ENCODE measurements at places on chromosomes 5 and 9. TPM values are rescaled to one million over a fixed set of nuclear protein-coding genes. Genes with fewer than 3 reads are reported as not detected.

DNA sequence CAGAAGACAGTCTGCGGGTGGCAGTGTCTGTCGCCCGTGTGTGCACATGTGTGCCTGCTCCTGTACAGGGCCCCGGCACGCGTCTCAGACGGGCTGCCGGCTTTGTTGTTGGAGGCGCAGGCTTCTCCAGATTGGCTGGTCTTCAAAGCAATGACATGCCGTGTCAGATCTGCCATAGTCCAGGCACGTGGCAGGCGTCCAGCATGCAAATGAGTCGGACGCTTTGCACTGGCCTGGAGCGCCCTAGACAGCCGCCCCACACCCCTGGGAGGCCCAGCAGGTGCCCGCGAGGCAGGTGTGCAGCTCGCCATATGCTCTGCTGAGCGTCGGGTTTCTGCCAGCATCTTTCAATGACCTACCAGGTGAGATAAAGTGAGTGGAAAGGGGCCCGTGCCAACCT lies 71.5 kb downstream of the GADD45G start:
- H3K4me3 ChIP-seq = no peak overlapping the region
- no peak for DNase-seq
- H3K36me3 ChIP-seq = no peaks in the 10 kb centered on the region
- H3K27me3 ChIP-seq = no peaks in the 10 kb centered on the region
- H3K4me1 ChIP-seq = peaks cover 10% of the 10 kb centered on the region

GRCh38 chr5:150999704-151000442 lies 20.5 kb upstream of the GPX3 start:
- no peak for DNase-seq
- no peaks in the 10 kb centered on the region for H3K27me3 ChIP-seq
- H3K36me3 ChIP-seq = no peaks in the 10 kb centered on the region
- no peak overlapping the region for H3K27ac ChIP-seq

DNA sequence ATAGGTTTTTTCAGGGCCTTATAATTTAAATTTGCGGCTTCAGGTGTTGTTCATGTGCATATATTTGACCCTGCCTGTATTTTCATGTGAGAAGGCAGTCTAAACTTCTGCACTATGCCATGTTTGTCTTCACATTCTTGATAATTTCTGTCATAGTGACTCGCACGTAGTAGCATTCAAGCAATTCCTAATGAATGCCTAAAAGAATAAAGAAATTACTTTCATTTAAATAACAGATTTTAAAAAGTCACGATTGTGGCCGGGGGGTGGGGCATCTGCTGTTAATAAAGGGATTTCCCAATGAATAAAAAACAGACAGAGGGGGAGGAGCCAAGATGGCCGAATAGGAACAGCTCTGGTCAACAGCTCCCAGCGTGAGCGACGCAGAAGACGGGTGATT lies 318.0 kb downstream of the ADAMTS6 start:
- no peak overlapping the region for H3K4me3 ChIP-seq
- no peaks in the 10 kb centered on the region for H3K36me3 ChIP-seq
- no peaks in the 10 kb centered on the region for H3K27me3 ChIP-seq
- no peaks in the 10 kb centered on the region for H3K4me1 ChIP-seq
- DNase-seq = no peak

GRCh38 chr5:128035689-128036088 lies 47.9 kb upstream of the SLC12A2 start:
- no peak for DNase-seq
- no peaks in the 10 kb centered on the region for H3K4me1 ChIP-seq

DNA sequence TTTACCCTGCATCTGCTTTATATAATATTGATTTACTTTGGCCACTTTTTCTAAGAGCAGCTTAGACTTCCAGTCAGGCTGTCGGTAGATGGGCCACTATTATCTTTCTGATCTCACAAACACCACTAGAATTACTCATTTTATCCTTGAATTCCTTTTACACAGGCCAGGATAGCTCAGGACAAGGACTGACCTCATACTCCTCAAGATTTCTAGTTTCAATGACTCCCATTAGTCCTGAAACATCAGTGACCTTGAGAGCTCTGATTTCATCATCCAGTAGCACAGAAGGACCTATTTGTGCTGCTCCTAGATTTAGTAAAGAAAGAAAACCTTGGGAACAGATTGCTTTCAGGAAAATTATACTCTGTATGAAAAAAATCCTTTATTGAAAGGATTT lies 727.9 kb upstream of the PTPRD start:
- H3K4me3 ChIP-seq = no peak overlapping the region
- H3K4me1 ChIP-seq = no peaks in the 10 kb centered on the region
- no peak overlapping the region for H3K27ac ChIP-seq
- DNase-seq = no peak
- H3K36me3 ChIP-seq = no peaks in the 10 kb centered on the region

DNA sequence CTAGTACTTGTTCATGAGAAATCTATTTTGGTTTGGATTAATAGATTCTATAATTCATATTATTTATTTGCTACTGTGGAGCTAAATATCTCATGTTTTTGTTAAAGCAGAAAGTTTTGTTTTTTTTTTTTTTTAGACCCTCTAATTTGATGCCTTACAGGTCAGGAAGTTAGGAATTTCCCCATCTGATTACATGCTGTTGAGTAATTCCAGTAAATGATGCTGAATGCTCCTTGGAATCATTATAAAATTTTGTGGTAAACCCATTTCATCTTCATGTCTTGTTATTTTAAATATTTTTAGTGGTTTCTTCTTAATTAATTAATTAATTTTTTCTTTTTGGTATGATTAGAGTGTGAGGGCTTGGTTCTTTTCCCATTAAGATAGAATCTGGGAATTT lies 35.6 kb downstream of the NNT start:
- H3K4me1 ChIP-seq = peaks cover 32% of the 10 kb centered on the region
- H3K4me3 ChIP-seq = no peak overlapping the region
- H3K27me3 ChIP-seq = no peaks in the 10 kb centered on the region
- H3K27ac ChIP-seq = no peak overlapping the region
- no peak for DNase-seq
- H3K36me3 ChIP-seq = no peaks in the 10 kb centered on the region

GRCh38 chr9:121226175-121226574 lies 24.5 kb upstream of the RAB14 start:
- no peaks in the 10 kb centered on the region for H3K27me3 ChIP-seq
- no peak for DNase-seq
- H3K4me1 ChIP-seq = no peaks in the 10 kb centered on the region
- no peaks in the 10 kb centered on the region for H3K36me3 ChIP-seq

DNA sequence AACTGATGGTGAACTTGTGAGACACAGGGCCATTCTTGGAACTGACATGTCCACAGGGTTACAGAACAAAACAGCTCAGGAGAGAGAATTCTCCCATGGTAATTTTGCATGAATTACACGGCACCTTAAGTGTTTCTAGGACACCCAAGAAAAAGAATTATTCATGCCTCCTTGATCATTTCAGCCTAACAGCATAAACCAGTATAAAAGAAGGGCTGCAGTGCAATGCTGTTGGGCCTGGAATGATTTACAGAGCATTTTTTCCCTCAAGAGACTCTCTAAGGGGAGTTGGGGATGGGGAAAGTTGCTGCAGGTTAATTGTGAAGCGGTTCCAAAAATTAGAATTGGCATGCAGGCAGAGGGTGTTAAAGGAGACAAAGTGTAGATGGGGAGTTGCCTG lies 136.4 kb upstream of the FBXL7 start:
- no peaks in the 10 kb centered on the region for H3K27me3 ChIP-seq
- DNase-seq = no peak
- peaks cover under 1% of the 10 kb centered on the region for H3K4me1 ChIP-seq

DNA sequence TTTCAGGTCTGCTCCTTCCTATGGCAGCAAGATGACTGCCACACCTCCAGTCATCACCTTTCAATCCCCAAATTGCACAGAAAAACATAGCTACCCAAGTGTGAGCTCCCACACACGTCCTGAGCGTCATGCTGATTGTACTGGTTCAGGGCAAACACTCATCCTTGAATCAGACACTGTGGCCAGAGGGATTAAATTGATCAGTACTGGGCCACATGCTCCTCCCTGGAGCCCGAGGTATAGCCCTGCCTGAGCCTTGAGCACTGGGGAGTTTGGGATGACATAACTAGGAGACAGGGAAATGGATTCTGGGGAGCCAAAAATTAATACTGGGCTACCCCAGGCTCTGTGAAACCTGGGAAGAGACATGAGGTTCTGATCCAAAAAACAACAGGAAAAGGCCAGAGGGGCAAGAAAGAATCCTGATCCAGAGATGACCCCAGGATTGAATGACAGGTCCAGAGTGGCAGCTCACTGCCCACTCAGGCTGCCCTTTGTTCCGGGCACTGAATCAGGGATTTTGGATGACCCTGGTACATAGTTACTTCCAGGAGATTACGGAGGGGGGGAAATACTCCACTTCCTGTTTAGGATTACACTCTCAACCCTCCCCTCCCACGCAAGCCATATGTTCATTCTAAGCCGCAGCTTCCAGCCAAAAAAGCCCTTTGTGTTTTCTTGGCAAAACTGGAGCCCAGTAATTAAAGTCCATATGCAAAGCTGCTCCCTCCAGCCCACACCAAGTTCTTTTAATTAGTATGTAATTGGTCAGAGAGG lies 141.6 kb upstream of the SPRY4 start:
- H3K27ac ChIP-seq = peak overlapping the region; percentile 0
- no peaks in the 10 kb centered on the region for H3K36me3 ChIP-seq
- no peak overlapping the region for H3K4me3 ChIP-seq
- H3K27me3 ChIP-seq = no peaks in the 10 kb centered on the region
- peaks cover 6% of the 10 kb centered on the region for H3K4me1 ChIP-seq
- DNase-seq = no peak

GRCh38 chr9:78040726-78041125 lies 9.1 kb upstream of the GNAQ start:
- no peaks in the 10 kb centered on the region for H3K27me3 ChIP-seq
- no peak overlapping the region for H3K4me3 ChIP-seq

GRCh38 chr5:132362086-132362485 lies 7.4 kb upstream of the SLC22A5 start:
- H3K4me1 ChIP-seq = no peaks in the 10 kb centered on the region
- no peak for DNase-seq
- no peak overlapping the region for H3K4me3 ChIP-seq
- H3K36me3 ChIP-seq = peaks cover 9% of the 10 kb centered on the region

GRCh38 chr9:69248005-69248404 lies 73.9 kb downstream of the TJP2 start:
- H3K27ac ChIP-seq = no peak overlapping the region
- peaks cover 2% of the 10 kb centered on the region for H3K36me3 ChIP-seq
- no peak for DNase-seq
- no peaks in the 10 kb centered on the region for H3K27me3 ChIP-seq
- no peak overlapping the region for H3K4me3 ChIP-seq

GRCh38 chr5:179793468-179794139 lies at the start of gene LTC4S:
Gene LTC4S (plus strand): TSS chr5:179793986. CDS start chr5:179794081, 95 bp downstream.
- H3K4me1 ChIP-seq = peaks cover 43% of the 10 kb centered on the region
- no peak within 1 kb of the TSS for H3K4me3 ChIP-seq
- H3K27ac ChIP-seq = peak within 1 kb of the TSS; percentile 51
- H3K27me3 ChIP-seq = no peaks in the 10 kb centered on the region
- no peak for DNase-seq
- H3K36me3 ChIP-seq = peaks cover 9% of the 10 kb centered on the region

GRCh38 chr9:129968690-129969485 lies 74.1 kb downstream of the FNBP1 start:
- H3K27ac ChIP-seq = peak overlapping the region; percentile 17
- H3K4me3 ChIP-seq = no peak overlapping the region
- H3K4me1 ChIP-seq = peaks cover 2% of the 10 kb centered on the region
- H3K36me3 ChIP-seq = peaks cover 4% of the 10 kb centered on the region
- no peak for DNase-seq
- no peaks in the 10 kb centered on the region for H3K27me3 ChIP-seq

DNA sequence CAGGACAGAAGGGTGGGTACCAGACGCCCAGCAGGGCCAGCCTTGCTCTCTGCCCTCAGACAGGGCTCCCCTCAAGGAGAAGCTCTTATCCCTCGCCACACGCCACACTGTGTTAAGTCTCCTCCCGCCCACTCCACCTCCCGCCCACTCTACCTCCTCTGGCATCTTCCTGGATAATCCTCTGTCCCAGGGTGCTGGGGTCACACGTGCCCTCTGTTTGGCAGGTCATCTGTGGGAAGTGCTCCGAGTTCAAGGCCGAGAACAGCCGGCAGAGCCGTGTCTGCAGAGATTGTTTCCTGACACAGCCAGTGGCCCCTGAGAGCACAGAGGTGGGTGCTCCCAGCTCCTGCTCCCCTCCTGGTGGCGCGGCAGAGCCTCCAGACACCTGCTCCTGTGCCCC lies 26.0 kb upstream of the SUSD3 start:
- H3K27me3 ChIP-seq = no peaks in the 10 kb centered on the region
- no peak overlapping the region for H3K4me3 ChIP-seq
- no peaks in the 10 kb centered on the region for H3K36me3 ChIP-seq
- DNase-seq = no peak
- H3K27ac ChIP-seq = no peak overlapping the region
- no peaks in the 10 kb centered on the region for H3K4me1 ChIP-seq

DNA sequence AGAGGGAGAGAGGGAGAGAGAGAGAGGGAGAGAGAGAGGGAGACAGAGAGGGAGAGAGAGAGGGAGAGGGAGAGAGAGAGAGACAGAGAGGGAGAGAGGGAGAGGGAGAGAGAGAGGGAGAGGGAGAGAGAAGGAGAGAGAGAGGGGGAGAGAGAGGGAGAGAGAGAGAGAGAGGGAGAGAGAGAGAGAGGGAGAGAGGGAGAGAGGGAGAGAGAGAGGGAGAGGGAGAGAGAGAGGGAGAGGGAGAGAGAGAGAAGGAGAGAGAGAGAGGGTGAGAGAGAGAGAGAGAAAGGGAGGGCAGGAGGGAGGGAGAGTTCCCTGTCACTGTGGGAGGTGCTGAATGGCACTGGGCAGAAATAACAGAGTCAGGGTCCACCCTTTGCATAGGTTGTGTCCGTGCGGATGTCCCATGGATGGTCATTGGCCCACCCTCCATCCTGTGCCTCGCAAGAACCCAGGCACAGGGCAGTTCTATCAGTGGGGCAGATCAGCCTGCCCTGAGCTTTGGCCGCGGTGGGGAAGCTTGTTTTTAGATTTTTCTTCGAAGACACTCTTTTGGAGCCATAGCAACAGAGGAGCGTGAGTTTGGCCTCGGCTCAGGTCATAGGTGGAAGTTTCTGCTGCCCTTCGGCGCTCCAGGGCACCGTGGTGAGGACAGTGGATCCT lies 30.1 kb downstream of the ADAMTSL2 start:
- DNase-seq = no peak
- no peaks in the 10 kb centered on the region for H3K4me1 ChIP-seq
- no peak overlapping the region for H3K4me3 ChIP-seq
- peak overlapping the region; percentile 8 for H3K27ac ChIP-seq
- H3K27me3 ChIP-seq = no peaks in the 10 kb centered on the region

DNA sequence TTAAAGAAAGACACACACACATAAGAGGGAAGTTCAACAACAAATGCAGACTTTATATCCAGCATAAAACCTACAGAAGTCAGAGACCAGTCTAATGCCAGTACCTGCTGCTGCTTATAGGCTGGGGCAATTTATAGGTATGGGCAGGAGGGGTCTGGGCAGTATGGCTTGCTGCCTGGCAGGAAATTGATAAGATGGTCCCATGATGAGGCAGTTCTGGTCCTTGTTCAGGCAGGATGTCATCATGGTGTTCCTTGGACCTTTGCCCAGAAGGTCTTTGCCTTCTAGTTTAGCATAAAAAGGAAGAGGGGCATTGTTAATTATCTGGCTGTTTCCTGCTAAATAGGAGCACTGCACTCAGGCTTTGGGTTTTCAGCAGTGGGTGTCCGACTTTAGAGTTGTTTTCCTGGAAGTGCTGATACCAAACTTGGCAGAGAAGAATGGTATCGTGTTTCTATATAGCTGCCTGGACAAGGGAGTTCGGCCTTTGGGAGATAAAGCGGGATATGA lies 10.4 kb upstream of the PDCD1LG2 start:
- H3K36me3 ChIP-seq = no peaks in the 10 kb centered on the region
- no peaks in the 10 kb centered on the region for H3K4me1 ChIP-seq
- no peak for DNase-seq
- H3K27ac ChIP-seq = no peak overlapping the region
- H3K27me3 ChIP-seq = no peaks in the 10 kb centered on the region

DBH gene
- 2.7 TPM for polyA plus RNA-seq

SH3PXD2B gene
- polyA plus RNA-seq = 1.1 TPM

OR13D1 gene
- polyA plus RNA-seq = not detected

SHISAL2B gene
- polyA plus RNA-seq = not detected

CSF2 gene
- polyA plus RNA-seq = not detected

PCDHGB2 gene
- 0.28 TPM for polyA plus RNA-seq

NPR3 gene
- 0.70 TPM for polyA plus RNA-seq
